ENCODE measurements at places on chromosomes 1 and 21.

DNA sequence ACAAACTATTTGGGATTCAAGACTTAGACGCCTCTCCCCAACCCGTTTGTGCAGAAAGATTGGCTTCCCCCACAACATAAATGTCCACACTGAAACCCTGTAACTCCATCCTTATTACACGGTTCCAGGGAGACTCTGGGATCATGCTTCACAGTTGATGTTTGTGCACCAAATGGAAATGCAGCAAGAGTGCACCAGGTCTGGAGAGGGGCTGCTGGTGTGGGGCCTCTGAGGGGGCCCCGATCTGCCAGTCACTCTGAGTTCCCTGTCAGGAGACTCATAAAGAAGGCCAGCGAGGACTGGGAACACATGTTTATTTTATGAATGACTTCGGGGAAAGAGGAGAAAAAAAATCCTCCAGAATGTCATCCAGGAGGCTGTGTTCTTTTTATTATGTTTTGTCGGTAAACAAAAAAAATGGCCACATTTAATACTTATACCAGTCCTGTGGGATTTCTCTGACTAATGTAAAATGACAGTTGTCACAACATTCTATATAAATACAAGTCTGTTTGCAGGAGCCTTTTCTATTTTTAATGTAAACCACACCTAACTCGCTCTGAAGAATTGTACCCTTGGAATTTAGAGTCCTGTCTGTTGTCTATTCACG is 439.1 kb upstream of the VAMP3 start:
- H3K36me3 ChIP-seq = no peaks in the 10 kb centered on the region
- H3K4me3 ChIP-seq = no peak overlapping the region
- H3K27me3 ChIP-seq = no peaks in the 10 kb centered on the region
- no peak overlapping the region for H3K27ac ChIP-seq

GRCh38 chr1:214476986-214477870 is 74.2 kb downstream of the PTPN14 start:
- no peaks in the 10 kb centered on the region for H3K27me3 ChIP-seq
- H3K36me3 ChIP-seq = no peaks in the 10 kb centered on the region
- H3K27ac ChIP-seq = peak overlapping the region; percentile 46
- peaks cover 30% of the 10 kb centered on the region for H3K4me1 ChIP-seq
- peak; percentile 51 for DNase-seq

GRCh38 chr21:25360593-25360992 is 246.7 kb downstream of the MRPL39 start:
- no peak for DNase-seq
- H3K27ac ChIP-seq = no peak overlapping the region
- no peaks in the 10 kb centered on the region for H3K27me3 ChIP-seq
- H3K36me3 ChIP-seq = no peaks in the 10 kb centered on the region
- H3K4me1 ChIP-seq = no peaks in the 10 kb centered on the region

- H3K4me1 ChIP-seq = peaks cover 60% of the 10 kb centered on the region
- peak overlapping the region; percentile 99 for H3K27ac ChIP-seq
- DNase-seq = peak; percentile 34
- H3K4me3 ChIP-seq = no peak overlapping the region
- no peaks in the 10 kb centered on the region for H3K27me3 ChIP-seq
Observed at GRCh38 chr1:234986750-234987414, 141.8 kb downstream of the TOMM20 start.

DNA sequence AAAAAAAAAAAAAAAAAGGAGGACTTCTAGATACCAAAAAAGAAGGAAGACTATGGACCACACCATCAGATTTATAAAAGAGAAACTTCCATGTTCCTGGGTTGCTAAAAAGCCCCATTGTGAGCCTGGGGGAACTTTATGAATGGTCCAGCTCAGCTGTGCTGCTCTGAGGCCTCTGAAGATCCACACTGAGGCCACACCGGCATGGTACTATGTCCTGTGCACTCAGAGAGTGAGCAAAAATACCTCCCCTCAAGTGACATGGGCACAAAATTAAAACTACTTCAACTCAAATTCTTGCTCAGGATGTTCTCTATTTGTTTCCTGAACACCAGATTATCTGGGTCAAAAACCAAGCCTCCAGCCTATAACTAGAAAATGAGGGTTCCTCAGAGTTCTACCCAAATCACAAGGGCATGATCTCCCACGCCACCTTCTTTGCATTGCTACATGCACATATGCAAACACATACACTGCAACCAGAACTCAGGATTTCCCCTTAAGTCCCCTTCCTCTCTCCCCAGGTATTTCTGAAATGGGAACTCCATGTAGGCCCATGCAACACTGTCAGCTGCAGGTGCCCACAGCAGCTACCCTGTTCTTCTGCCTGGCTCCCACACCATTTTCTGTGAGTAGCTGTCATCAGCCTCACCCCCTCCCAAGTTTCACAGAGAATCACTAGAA is 94.4 kb downstream of the SH3GLB1 start:
- no peak for DNase-seq
- H3K27ac ChIP-seq = no peak overlapping the region
- H3K4me3 ChIP-seq = no peak overlapping the region
- no peaks in the 10 kb centered on the region for H3K36me3 ChIP-seq
- H3K4me1 ChIP-seq = no peaks in the 10 kb centered on the region
- H3K27me3 ChIP-seq = no peaks in the 10 kb centered on the region
